Fibroblast of skin of left biceps (primary cell): ENCODE measurements at places on chromosomes 11 and 22.

GRCh38 chr11:133635244-133635739 is 103.0 kb upstream of the OPCML start:
- no peak for DNase-seq

DNA sequence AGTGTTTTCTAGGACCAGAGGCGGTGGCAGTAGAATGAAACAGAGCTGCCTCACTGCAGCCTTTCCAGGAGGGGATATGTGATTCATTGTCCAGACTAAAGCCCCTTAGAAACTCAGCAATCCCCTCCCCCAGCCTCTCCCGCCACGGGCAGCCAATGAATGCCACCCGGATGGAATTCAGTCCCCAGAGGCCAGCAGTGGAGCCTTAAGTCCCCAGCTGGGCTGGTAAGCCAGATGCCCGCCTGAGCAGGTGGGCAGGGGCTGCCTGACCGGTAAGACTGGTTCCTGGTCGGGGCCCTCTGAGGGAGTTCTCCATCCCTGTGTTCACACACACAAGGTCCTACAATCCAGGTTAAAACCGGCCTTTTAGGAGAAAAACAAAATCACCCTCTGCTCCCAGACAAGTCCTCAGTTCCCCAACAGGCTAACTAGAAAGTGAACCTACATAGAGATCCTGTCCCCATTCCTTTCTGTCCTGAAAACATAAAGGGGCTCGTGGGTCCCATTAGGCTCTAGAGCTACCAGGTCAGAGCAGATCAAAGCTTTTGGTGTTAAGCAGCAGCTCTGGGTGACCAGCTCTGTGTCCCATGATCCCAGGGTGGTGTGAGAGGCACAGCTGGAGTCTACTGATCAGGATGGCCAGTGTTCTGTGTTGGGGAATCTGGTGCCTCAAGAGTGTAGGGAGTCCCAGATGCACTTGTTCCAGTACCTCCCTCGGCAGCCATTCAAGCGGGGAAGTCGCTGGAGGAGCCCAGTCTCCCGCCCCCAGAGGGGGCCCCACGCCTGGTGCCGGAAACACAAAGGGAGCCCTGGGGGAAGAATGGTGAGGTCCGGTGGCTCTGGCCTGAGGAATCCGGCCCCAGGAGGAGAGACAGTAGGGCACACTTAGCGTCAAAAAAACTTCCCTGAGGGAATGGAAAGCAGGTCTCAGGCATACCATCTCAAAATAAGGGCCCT is 2.6 kb downstream of the PATZ1 start:
- no peak for DNase-seq

GRCh38 chr11:88194990-88195389 is 19.7 kb upstream of the RAB38 start:
- no peak for DNase-seq

DNA sequence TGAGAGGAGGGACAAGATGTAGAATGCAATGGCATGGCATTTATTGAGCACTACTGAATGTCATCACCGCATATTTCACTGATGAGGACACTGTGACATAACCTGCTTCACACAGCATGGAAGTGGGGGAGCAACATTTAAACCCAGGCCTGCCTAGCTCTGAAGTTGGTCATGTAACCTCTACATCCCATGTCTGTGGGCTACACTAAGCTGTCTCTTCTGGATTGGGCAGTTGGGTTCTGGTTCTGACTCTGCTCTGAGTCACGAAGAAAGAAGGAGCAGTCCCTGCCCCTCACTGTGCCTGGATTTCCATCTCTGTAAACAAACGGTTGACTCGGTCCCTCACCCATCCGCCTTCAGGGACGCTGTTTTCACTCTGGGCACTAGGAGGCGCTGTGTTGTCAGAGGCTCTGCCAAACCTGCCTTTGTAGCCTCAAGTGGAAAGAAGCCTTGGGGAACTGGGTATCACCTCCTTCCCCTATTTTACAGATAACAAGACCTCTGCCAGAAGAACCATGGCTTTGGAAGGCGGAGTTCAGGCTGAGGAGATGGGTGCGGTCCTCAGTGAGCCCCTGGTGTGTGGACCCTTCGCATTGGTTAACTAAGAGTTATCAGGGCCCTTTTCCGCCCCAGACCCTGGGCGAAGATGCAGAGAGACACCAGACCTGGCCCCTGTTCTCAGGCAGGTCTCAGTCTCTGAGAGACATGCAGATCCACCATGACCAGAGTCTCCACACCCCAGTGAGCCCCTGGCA is 12.7 kb upstream of the ARHGEF17 start:
- no peak for DNase-seq

DNA sequence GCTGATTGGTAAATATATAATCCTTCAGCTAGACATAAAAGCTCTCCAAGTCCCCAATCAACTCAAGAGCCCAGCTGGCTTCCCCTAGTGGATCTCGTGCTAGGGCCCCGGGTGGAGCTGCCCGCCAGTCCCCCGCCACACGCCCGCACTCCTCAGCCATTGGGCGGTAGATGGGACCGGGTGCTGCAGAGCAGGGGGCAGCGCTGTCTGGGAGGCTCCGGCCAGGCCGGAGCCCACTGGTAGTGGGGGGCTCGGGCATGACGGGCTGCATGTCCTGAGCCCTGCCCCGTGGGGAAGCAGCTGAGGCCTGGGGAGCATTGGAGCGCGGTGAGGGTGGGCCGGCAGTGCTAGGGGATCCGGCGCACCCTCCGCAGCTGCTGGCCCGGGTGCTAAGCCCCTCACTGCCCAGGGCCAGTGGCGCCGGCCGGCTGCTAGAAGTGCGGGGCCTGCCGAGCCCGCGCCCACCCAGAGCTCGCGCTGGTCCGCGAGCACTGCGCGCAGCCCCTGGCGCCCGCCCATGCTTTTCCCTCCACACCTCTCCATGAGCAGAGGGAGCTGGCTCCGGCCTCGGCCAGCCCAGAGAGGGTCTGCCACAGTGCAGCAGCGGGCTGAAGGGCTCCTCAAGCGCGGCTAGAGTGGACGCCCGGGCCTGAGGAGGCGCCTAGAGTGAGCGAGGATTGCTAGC is 1680.6 kb upstream of the RAG2 start:
- DNase-seq = no peak

- no peak for DNase-seq
Measured at GRCh38 chr11:35078470-35078735, 60.6 kb upstream of the CD44 start.

DNA sequence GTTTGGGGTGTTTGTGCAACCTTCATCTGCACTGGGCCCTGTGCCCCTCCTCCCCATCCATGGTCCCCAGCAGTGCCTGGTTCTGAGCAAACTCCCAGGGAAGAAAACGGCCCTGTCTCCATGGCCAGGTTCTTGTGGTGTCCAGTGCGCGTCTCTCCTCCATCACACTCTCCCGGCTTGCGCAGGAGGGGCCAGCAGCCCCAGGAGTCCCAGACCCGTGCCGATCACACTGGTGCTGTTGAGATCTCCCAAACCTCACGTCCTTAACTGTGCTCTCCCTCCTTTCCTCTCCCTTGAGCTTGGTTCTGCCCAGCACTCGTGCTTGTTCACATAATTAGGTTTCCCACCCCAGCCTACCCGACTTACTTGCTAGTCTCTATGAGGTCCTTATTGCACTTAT is 10.9 kb upstream of the GRK2 start:
- no peak for DNase-seq

DNA sequence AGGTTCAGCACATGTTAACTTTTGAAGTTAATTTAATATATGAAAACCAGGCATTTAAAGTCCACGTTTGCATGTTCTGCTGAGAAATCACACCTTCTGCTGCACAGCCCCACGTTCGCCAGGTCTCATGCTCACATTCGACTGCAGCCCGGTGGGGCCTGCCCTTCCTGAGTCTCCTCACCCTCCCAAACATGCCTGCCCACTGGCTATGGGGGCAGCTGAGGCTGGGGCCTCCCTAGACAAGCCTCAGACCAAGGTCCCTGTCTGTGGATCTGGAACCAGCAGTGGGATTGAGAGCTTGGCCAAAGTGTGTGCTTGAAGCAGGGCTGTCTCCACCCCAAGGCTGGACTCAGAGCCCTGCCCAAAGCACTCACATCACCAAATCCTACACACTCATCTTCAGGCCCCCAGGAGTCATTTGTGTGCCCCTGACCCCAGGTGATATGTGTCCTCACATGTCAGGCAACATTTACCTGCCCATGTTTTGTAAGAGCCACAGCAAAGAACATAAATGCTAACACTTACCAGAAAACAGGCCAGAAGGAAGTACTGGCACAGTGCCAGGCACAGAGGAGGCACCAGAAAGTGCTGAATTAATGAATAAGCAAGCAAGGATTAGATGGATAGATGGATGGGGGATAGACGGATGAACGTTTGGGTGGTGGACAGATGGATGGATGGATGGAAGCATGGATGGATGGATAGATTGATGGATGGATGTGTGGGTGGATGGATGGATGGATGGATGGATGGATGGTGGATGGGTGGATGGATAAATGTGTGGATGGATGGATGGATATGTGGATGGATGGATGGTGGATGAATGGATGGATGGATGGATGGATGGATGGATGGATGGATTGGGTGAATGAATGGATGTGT is 9.4 kb upstream of the FADD start:
- no peak for DNase-seq

- DNase-seq = no peak
Measured at GRCh38 chr11:68010090-68011041, at the start of gene ALDH3B1. Gene ALDH3B1, plus strand, starts transcription at chr11:68010327. Its CDS starts 4,971 bp downstream, at chr11:68015298.

GRCh38 chr11:118988280-118988679 is 9.7 kb upstream of the CENATAC start:
- no peak for DNase-seq

GRCh38 chr11:65078151-65078550 is 5.7 kb downstream of the CDCA5 start:
- DNase-seq = no peak

- no peak for DNase-seq
Measured at GRCh38 chr11:1844221-1845094, 5.7 kb downstream of the TNNI2 start.

DNA sequence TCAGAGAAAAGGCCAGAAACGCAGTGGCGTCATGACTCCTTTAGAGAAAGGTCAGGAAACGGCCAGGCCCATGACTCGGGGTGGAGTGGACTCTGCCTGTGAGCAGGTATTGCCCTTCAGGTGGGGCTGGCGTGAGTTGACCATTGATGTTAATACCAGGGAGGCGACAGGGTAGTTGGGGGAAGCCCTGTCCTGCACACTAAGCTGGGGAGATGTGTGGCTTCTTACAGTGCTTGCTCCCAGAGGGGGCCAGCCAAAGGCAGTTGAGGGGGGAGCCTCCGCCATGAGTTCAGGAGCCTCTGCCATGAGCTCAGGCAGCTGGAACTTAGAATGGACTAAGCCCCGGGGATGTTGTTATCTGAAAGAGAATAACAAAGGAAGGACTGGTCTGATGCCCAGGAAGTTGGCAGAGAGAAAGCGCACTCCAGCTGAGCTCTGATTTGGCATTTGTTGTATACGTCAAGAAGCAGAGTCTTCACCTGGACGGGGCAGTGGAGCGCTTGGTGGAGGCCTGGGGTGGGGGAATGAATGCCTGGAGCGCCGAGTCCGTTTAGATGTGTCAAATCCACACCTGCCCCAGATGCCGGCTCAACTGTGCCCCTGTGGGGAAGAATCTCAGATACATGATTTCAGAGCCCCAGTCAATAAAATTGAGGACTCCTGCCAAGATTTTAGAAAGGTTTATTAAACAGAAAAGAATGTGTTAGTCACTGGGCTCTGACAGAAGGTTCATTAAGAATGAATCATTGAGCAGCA is 222.5 kb downstream of the TBC1D22A start:
- peak; percentile 44 for DNase-seq

DNA sequence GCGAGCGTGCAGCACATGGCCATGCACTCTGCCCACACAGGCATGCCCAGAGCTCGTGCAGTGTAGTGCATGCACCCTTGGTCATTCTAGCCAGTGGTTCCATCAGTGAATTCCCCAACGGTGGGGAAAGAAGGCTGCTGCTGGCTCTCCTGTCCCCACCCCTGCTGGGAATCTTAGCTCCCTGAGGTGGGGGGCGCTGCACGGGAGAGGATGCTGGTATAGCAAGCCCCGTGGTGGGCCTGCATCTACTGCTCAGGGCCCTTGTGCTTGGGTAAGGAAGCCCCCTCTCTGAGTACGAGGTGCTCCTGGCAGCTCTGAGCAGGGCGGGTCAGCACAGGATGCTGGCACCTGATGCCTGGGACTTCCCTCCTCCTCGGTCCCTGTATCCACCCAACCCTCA is 18.5 kb upstream of the BAIAP2L2 start:
- DNase-seq = no peak
